ENCODE measurements at places on chromosomes 2 and 18. TPM values are rescaled to one million over a fixed set of nuclear protein-coding genes. Genes with fewer than 3 reads are reported as not detected.
A peak's percentile ranks its signal among the peaks of the same experiment; 100 is the strongest.

DNA sequence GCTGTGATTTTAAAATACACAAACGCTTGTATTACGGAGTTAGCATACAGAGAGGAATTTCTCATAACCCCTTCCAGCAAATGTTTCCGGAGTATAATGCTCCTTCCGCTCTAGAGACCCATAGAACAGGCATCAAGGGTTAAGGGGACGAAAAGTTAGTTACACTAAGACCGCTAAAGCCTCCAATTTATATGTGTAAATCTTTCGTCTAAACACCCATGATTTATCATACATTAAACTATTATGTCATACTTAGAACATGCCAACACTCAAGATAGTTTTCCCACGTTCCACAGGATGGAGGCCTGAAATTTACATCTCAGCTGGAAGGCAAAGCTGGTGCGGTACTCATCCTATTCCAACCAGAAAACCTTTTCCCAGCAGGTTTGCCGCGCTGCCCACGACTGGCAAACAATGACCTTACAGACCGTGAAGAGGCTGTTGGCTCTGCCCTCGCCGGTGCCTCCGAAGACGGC, 650 bp downstream of the ORMDL1 start:
- H3K4me3 ChIP-seq: peak overlapping the region; percentile 68
- DNase-seq: no peak
- no peaks in the 10 kb centered on the region for H3K27me3 ChIP-seq
- peak overlapping the region; percentile 96 for H3K27ac ChIP-seq
- H3K4me1 ChIP-seq: no peaks in the 10 kb centered on the region

- DNase-seq: peak; percentile 7
- H3K36me3 ChIP-seq: no peaks in the 10 kb centered on the region
- H3K4me1 ChIP-seq: peaks cover 27% of the 10 kb centered on the region
Observed at GRCh38 chr18:13585379-13586153, 140.8 kb downstream of the FAM210A start.

- DNase-seq: no peak
- H3K4me1 ChIP-seq: no peaks in the 10 kb centered on the region
- H3K27me3 ChIP-seq: no peaks in the 10 kb centered on the region
Observed at GRCh38 chr2:108279468-108279867, 9.2 kb upstream of the SULT1C2 start.

GRCh38 chr2:237932731-237933131, 34.1 kb upstream of the UBE2F start:
- H3K27me3 ChIP-seq: no peaks in the 10 kb centered on the region
- no peaks in the 10 kb centered on the region for H3K36me3 ChIP-seq
- no peak overlapping the region for H3K4me3 ChIP-seq
- no peak overlapping the region for H3K27ac ChIP-seq

- H3K27ac ChIP-seq: no peak overlapping the region
- no peak overlapping the region for H3K4me3 ChIP-seq
- H3K36me3 ChIP-seq: no peaks in the 10 kb centered on the region
- H3K27me3 ChIP-seq: no peaks in the 10 kb centered on the region
Observed at GRCh38 chr2:8316356-8316755, 365.5 kb upstream of the ID2 start.

- H3K27me3 ChIP-seq: no peaks in the 10 kb centered on the region
- DNase-seq: no peak
- no peaks in the 10 kb centered on the region for H3K36me3 ChIP-seq
- H3K27ac ChIP-seq: peak overlapping the region; percentile 97
Observed at GRCh38 chr2:29117636-29118303, 2.6 kb downstream of the CLIP4 start.

GRCh38 chr18:61764381-61764780, 128.4 kb downstream of the RNF152 start:
- no peak for DNase-seq
- no peaks in the 10 kb centered on the region for H3K27me3 ChIP-seq
- H3K4me3 ChIP-seq: no peak overlapping the region
- H3K27ac ChIP-seq: no peak overlapping the region
- H3K4me1 ChIP-seq: no peaks in the 10 kb centered on the region

GRCh38 chr2:38528008-38528442, 74.7 kb downstream of the HNRNPLL start:
- H3K4me1 ChIP-seq: no peaks in the 10 kb centered on the region
- no peaks in the 10 kb centered on the region for H3K27me3 ChIP-seq
- H3K36me3 ChIP-seq: no peaks in the 10 kb centered on the region
- peak overlapping the region; percentile 23 for H3K4me3 ChIP-seq
- no peak for DNase-seq

DNA sequence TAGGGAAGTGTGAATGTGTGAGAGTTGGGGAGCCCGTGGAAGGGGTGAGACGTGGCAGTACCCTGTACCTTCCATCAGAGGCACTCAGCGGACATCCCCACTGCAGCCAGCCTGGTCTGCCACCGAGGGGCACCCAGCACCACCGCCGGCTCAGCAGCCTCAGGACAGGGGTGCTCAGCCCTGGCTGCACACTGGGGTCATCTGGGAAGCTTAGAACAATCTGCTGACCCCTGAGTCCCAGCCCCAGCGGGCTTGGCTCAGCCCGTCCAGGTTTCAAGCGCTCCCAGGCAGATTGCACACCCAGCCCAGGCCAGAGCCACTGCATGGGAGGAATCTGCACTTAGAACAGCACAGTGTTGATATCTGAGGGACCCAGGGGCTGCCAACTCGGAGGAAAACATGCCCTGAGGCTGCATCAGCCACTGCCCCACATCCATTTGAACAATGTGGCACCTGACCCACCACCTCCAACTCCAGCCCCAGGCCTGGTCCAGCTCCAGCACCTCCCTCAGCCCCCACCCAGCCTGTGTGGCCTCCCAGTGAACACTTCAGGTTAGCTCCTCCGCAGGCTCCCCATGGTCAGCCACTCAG, 147.1 kb upstream of the OTOS start:
- DNase-seq: no peak
- no peak overlapping the region for H3K4me3 ChIP-seq
- no peaks in the 10 kb centered on the region for H3K36me3 ChIP-seq
- peak overlapping the region; percentile 19 for H3K27ac ChIP-seq

DNA sequence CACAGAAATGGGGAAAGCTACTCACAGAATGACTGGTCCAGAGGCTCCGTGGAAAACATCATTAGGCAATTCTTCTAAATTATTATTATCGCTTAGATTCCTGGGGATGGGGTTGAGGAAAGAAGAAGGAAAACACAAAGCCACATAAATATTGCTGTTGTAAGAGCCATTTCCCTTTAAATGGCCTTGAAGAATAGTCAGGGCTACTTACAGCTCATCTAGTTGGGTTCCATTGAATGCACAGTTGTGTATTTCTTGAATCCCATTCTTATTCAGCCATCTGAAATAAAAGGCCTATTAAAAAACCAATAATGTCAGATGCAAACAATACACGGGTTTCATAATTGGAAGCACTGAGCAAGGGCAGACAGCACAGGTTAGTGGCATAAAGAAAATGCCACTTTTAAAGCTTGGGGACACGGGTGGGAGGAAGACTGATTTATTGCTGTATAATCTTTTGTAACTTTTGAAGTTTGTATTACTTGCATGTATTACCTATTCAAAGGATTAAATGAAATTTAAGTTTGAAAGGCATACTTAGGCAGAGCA, 171.4 kb downstream of the FSHR start:
- H3K27ac ChIP-seq: no peak overlapping the region
- H3K27me3 ChIP-seq: no peaks in the 10 kb centered on the region
- no peak for DNase-seq
- no peaks in the 10 kb centered on the region for H3K36me3 ChIP-seq
- no peak overlapping the region for H3K4me3 ChIP-seq

GRCh38 chr2:161004379-161004778, 155.8 kb upstream of the TANK start:
- H3K27ac ChIP-seq: no peak overlapping the region
- no peak for DNase-seq
- no peaks in the 10 kb centered on the region for H3K27me3 ChIP-seq
- no peaks in the 10 kb centered on the region for H3K36me3 ChIP-seq
- H3K4me3 ChIP-seq: no peak overlapping the region
- no peaks in the 10 kb centered on the region for H3K4me1 ChIP-seq

DNA sequence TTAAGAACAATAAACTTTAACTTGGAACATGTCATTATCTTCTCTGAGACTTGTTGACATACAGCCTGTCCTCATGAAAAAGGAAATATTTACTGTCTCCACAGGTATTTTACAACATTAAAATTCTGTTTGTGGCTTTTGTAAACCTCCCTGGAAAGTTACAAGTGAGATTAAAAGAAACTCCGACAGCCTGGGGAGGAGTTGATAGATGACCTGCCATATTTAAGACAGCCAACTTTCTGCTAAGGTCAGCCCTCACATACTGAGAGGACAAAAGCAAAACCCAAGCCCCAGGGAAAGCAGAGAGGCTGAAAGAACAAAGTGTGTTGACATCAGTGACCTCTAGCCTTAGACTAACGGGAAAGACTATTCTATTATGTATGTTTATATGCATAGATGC, 350.2 kb downstream of the RIT2 start:
- no peaks in the 10 kb centered on the region for H3K36me3 ChIP-seq
- H3K27me3 ChIP-seq: no peaks in the 10 kb centered on the region
- no peak overlapping the region for H3K4me3 ChIP-seq
- H3K27ac ChIP-seq: no peak overlapping the region

DNA sequence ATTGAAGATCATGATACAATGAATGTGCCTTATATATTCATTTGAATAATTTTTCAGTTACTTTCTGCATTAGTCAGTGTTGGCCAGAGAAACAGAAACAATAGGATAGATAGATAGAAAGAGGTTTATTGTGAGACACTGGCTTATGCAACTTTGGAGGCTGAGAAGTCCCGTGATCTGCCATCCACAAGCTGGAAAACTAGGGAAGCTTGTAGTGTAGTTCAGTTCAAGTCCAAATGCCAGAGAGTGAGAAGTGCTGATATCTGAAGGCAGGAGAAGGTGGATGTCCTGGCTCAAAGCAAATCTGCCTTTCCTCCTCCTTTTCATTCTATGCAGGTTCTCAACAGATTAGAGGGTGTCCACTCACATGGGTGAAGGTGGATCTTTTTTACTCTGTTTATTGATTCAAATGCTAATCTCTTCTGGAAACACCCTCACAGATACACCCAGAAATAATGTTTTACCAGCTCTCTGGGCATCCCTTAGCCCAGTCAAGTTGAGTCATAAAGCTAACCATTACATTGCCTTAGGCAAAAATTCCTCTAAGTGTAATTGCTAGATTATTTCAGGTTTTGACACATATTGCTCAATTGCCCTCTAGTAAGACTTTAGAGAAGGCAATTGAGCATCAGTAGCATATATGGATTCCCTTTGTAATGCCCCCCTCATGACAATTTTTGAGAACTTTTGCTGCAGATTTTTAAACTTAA, 341.4 kb downstream of the LPIN1 start:
- no peaks in the 10 kb centered on the region for H3K27me3 ChIP-seq
- H3K27ac ChIP-seq: no peak overlapping the region
- no peaks in the 10 kb centered on the region for H3K36me3 ChIP-seq

GRCh38 chr2:128513961-128514283, 195.3 kb upstream of the HS6ST1 start:
- H3K27me3 ChIP-seq: no peaks in the 10 kb centered on the region
- no peaks in the 10 kb centered on the region for H3K4me1 ChIP-seq
- peak; percentile 66 for DNase-seq
- H3K36me3 ChIP-seq: no peaks in the 10 kb centered on the region
- H3K4me3 ChIP-seq: no peak overlapping the region

DNA sequence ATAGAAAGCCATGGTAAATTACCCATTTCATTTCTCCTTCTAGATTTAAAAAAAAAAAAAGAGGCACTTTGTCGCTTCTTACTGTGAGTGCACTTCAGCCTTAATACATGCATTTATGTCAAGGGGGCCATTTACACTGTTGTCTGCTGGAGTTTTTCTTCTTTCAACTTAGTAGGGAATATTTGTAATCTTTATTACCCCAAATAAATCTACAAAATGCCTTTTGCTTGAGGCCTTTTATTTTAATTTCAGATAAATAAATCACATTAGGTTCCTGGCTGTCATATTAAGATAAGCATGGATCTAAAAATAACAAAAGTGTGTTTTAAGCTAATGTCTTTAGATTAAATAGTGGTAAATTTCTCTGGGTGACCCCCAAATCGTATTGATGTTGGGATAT, 276.0 kb downstream of the NCKAP5 start:
- DNase-seq: no peak
- H3K27ac ChIP-seq: no peak overlapping the region
- no peaks in the 10 kb centered on the region for H3K27me3 ChIP-seq

DNA sequence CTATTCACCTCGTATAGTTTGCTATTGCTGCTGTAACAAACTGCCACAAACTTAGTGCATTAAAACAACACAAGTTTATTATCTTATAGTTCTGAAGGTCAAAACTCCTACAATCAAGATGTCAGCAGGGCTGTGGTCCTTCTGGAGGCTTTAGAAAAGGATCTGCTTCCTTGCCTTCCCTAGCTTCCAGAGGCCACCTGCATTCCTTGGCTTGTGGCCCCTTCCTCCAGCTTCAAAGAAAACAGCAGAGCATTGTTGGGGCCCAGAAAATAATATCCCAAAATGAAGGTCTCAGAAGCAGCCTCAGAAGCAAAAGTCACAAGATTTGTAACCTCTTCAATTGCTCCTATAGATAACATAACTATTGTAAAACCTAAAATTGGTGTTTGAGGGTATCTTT, 100.6 kb downstream of the HNRNPLL start:
- DNase-seq: no peak
- no peak overlapping the region for H3K4me3 ChIP-seq
- H3K4me1 ChIP-seq: no peaks in the 10 kb centered on the region
- no peak overlapping the region for H3K27ac ChIP-seq
- H3K36me3 ChIP-seq: no peaks in the 10 kb centered on the region

DNA sequence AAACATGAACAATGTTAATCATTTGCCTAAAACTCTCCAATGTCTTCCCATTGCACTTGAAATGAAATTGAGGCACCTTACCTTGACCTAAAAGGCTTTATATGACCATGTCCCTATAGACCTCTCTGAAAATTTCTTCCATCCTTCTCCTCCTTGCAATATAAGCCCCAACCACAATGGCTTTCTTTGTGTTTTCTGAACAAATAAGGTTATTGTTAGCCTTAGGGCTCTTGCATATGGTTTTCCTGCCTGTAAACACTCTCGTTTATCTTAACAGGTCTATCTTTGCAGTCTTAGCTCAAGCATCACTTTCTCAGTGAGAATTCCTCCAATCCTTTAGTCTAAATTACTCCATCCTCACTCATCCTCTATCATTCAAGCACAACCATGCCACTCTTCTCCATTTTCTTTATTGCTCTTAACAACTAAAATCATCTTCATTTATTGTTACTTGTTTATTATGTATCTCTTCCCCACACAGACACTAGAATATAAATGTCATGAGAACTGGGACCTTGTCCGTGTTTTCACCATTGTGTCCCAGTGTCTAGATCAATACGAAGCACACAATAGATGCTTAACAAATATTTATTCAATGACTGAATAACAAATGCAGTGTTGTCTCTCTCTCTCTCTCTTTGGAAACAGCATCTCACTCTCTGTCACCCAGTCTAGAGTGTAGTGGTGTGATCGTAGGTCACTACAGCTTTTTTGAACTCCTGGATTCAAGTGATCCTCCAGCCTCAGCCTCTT, 129.3 kb downstream of the RDH14 start:
- H3K4me3 ChIP-seq: no peak overlapping the region
- no peaks in the 10 kb centered on the region for H3K36me3 ChIP-seq
- no peaks in the 10 kb centered on the region for H3K27me3 ChIP-seq
- no peak overlapping the region for H3K27ac ChIP-seq
- H3K4me1 ChIP-seq: peaks cover 6% of the 10 kb centered on the region

Gene ABCG5
- not detected for total RNA-seq

Gene HOXD13
- total RNA-seq: not detected

Gene ACKR3
- total RNA-seq: 60.5 TPM

Gene OR6B2
- not detected for total RNA-seq

Gene IL1R2
- total RNA-seq: 16.1 TPM

Gene GREB1L
- 19.1 TPM for total RNA-seq

Gene C1D
- total RNA-seq: 31.1 TPM

Gene AKAIN1
- not detected for total RNA-seq
